CD4-positive, alpha-beta T cell treated with Interleukin-21 for 1 hour (primary cell): ENCODE measurements at places on chromosomes 12 and 14.

- DNase-seq: no peak
These were observed 237.4 kb upstream of the RGS6 start for GRCh38 chr14:71694591-71695530.

GRCh38 chr14:106843951-106844483 lies 1317.6 kb downstream of the TMEM121 start:
- DNase-seq: peak; percentile 53

DNA sequence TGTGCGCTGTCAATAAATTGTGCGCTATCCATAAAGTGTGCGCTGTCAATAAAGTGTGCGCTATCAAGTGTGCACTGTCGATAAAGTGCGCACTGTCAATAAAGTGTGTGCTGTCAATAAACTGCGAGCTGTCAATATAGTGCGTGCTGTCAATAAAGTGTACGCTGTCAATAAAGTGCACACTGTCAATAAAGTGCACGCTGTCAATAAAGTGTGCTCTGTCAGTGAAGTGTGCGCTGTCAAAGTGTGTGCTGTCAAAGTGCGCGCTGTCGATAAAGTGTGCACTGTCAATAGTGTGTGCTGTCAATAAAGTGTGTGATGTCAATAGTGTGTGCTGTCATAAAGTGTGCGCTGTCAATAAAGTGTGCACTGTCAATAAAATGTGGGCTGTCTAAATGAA lies 2.9 kb upstream of the CHGA start:
- DNase-seq: no peak

GRCh38 chr14:59500732-59501131 lies 16.4 kb downstream of the JKAMP start:
- no peak for DNase-seq

DNA sequence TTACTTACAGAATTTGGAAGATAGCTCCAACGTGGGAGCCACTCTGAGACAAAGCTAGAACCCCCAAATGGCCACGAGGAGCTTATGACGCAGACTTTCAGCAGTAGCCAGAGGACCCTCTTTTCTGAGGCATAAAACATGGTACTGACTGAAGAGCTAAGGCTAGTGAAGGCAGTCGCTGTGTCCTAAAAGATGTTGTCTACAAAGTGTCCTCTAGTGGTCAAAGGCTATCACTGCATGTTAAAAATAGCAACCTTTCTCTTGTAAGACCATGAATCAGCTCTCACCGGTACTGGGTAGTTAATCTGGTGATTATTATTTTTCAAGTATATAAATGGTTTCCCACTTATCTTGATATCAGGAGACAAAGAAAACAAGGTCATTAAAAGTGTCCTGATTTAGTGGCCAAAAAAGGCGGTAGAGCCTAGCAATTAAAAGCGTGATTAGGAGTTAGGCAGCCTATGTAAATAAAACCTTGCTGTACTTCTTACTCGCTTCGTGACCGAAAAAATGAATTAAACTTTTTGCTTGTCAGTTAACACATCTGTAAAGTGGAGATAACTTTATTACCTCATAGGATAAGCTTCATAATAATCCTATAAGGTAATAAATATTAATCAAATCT lies 47.0 kb upstream of the LGR5 start:
- DNase-seq: peak; percentile 20

- no peak for DNase-seq
These were observed 23.1 kb downstream of the TTC6 start for GRCh38 chr14:37618498-37619028.

GRCh38 chr14:74326369-74327152 lies 21.7 kb upstream of the VRTN start:
- DNase-seq: no peak

DNA sequence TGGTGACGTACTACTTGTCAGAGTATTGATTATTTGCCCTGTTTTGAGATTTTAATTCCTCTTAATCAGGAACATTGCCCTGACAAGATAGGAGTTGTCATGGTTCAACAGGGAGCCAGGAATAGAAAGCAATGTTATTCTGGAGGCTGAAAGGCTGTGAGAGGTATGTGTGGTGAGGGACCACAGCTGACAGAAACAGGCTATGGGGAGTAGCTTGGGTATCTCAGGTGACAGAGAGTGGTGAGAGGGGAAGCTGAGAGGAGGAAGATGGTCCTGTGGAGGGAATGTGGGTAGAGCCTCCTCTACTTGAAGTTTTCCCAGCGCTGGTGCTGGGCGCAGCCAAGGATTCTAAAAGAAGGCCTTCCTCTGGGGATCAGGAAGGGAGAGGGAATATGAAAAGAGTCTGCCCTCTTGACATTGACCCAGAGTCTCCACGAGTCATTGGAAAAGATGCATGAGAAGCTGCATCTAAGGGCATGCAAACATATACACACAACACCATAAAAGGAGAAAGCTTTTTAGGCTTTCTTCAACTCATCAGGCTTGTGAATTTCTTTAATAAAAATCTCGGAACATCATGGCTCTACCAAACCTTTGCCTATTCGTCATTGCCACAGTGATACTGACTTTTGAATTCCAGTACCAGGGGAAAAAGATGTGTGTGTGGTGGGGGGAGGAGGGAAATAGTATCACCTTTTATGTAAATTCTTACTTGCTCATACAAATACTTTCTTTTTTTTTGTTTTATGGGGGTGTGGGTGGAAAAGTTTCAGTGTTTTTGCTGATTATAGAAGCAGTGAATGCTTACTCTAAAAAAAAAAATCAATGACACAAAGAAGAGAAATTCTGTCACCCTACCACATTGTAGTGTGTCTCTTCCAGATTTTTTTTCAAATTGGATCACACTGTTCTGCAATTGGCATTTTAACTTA lies 39.9 kb upstream of the DHRS7 start:
- DNase-seq: no peak

DNA sequence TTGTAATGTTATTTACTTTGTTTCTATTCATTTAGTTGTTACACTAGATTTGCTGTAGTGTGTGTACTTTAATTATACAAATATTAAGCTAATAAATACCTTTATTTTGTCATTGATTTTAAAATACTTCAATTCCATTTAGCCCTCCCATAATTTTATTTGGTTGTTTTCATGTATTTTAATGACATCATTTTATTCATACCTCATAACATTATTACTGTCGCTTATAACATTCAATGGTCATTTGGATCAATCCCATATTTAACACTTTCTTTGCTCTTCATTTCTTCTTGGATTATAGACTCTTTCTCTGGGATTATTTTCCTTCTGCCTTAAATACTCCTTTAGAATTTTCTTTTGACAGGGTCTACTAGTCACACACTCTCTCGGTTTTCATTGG lies 86.6 kb upstream of the CAND1 start:
- DNase-seq: no peak

GRCh38 chr12:106757623-106758348 lies 16.7 kb upstream of the RIC8B start:
- no peak for DNase-seq

DNA sequence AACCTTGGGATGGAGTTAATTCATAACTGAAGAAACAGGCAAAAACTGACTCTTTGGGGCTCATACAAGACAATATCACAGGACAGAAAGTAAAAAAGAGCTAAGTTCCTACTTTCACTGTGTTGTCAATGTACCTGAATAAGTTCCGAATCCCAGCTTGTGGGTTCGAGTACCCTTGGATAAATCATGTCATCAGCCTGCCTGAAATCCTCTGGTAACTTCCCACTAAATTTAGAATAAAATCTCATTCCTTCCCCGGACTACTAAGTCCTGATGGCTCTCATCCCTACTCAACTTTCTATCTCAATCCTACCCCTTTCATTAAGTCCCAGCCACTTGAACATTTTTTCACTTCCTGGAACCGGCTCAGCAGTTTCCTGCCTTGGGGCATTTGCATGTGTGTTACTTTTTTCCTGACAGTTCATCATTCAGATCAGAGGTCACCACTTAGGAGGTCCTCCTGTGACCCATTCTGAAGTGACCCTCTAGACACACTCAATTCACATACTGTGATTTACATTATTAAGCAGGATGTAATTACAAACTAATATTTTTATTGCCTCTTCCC lies 12.7 kb downstream of the ERP29 start:
- no peak for DNase-seq

- no peak for DNase-seq
These were observed 52.0 kb upstream of the NTF3 start for GRCh38 chr12:5379749-5380496.

- no peak for DNase-seq
These were observed 68.3 kb downstream of the FOXN3 start for GRCh38 chr14:89348722-89349121.

DNA sequence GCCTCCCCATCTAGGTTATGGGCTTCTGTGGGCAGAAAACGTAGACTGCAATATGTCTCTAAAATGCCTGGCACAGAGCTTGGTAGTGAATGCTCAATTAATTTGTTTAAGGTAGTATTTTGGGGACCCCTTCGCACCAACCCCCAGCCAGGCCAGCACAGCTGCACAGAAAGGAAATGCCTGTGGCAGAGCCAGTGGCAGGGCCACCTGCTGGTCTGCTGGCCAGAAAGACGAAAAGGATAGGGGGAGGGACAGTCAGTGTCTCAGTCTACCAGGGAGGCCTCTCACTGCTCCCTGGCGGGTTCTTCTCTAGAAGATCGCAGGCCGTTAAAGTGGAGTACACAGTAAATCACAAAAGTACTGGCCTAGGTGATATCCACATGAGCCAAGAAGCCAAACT lies 3.5 kb downstream of the RAB15 start:
- DNase-seq: no peak

- DNase-seq: no peak
These were observed 46.8 kb upstream of the AMN start for GRCh38 chr14:102875652-102876051.

- no peak for DNase-seq
These were observed 1.6 kb downstream of the AGAP2 start for GRCh38 chr12:57736741-57737466.

- no peak for DNase-seq
These were observed 21.5 kb upstream of the PTPRQ start for GRCh38 chr12:80422550-80422949.

GRCh38 chr14:102825307-102826095 lies 48.3 kb downstream of the TRAF3 start:
- no peak for DNase-seq

DNA sequence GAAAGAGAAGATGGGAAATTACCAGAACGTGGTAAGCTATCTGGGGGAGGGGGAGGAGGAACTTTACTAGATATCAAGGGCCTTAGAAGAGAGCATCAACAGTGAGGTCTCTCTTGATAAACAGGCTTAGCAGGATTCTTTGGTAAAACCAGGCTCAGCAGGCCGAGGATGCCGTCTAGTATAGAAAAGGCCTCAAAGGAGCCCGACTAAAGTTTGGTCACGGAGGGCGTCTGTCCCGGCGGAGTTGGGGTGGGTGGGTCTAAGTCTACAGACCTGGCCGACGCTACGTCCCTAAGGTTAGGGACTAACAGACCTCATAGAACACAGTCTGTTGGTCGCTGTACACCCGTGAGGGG lies 538 bp upstream of the TIGAR start:
- no peak for DNase-seq

DNA sequence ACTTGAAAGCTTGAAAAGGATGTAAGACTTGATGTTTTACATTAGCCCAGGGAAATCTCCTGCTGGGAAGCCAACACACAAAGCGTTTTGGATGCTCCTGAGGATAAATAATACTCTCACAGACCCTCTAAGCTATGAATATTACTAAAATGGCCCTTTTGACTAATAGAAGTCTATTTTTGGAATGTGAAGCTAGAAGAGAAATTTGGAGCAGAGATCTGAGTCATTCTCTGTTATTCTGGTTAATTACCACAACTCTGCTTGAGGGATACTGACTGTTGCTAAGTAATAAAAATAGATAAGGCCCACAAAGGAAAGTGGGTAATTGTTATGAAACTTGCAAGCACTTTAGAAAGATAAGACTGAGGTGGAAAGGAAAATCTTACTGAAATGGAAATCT lies 346.2 kb upstream of the STXBP6 start:
- no peak for DNase-seq

DNA sequence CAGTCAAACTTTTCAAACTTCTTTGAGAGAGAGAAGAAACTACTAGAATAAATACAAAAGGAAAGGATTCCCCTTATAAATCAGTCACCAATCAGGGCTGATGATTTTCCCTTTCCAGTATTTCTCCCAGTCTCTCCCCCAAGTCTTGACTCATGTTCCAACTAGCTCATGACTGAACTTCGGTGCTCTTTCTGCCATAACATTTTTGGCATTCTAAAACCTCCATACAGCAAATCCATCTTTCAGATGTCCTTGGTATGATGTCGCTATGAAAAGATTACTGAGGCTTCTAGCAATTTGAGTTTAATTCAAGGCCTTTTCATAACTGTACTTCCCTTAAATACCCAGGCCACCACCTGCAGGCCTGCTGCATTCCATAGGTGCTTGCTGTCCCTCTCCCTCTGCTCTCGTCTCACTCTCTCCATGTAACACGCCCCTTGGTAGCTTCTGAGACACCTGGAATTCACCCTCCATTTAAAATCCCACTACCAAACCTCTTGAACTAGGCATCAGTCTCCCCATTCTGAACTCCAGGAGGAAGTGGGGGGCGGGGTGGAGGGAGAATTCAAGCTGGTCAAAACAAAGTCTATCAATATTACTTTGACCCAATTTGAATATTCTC lies 2.4 kb downstream of the PRKD1 start:
- DNase-seq: no peak

GRCh38 chr12:71195338-71195896 lies 37.6 kb upstream of the TSPAN8 start:
- no peak for DNase-seq

GRCh38 chr14:32932914-32933628 lies 5.6 kb upstream of the NPAS3 start:
- no peak for DNase-seq

DNA sequence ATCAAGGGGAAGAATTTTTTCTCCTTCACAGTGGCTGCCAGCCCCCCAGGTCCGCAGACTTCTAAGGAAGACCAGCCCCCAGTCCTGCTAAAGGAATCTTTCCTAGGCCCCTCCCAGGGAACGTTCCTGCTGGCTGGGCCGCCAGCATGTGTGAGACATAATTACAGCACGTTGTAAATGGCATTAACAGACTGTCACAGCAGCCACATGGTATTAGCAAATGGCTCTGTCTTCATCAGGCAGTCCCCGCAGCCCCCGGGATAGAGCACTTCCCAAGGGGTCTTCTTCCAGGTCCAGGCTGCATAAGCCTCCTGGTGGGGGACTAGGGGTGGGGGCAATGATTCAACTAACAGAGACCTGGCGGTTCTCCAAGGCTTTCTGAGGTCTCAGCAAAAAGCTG lies 34.9 kb upstream of the FAM222A start:
- no peak for DNase-seq

DNA sequence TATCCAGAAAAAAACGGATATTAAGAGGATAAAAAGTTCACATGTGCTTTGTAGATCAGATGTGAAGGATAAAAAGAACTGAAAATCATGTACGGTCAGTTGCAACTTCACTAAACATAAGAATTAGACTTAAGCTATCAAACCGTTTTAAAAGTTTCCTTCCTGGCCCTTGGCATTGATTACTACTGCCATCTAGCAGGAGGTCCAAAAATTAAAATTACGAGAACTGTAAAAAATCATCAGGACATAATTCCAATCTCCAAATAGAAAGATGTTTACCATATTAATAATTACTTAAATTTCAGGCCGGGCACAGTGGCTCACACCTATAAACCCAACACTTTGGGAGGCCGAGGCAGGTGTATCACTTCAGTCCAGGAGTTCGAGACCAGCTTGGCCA lies 7.9 kb downstream of the WDR89 start:
- no peak for DNase-seq
